ENCODE measurements at places on chromosomes 7 and 10.

DNA sequence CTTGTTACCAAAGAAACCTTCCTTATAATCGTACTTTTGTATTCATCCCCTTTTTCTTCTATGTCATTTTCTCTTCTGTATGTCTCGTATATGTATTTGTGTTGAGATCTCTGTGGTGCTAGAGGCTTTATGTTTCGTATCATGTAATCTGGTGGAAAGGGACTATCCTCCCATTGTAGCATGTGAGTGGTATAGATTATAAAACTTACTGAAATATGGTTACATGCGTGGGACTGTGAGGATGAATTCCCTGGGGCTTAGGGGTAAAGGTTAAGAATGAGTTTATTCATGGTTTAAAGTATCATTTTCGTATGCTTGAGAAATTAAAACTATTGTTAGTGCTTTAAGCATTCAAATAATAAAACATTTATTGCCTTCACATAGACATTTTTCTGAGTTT lies 141.9 kb downstream of the ANKRD7 start:
- DNase-seq, result no peak

DNA sequence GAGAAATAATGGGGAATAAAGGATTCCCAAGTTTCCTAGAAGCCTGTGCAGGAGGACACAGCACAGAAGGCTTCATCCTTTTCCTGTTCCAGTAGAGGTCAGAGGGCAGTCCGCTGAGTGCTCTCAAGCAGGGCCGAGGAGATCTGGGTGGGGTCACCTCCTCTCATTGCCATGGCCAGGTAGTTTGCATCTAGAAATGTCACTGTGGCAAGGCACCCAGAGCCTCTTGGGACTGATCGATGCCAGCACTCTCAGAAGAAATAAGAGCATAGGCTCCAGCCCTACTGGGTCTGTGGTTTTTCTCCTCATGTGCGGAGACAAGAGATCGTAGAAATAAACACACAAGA lies 7.9 kb downstream of the NUB1 start:
- DNase-seq, result no peak

- DNase-seq, result no peak
Observed at GRCh38 chr7:147519062-147519461, 1071.5 kb upstream of the C7orf33 start.

DNA sequence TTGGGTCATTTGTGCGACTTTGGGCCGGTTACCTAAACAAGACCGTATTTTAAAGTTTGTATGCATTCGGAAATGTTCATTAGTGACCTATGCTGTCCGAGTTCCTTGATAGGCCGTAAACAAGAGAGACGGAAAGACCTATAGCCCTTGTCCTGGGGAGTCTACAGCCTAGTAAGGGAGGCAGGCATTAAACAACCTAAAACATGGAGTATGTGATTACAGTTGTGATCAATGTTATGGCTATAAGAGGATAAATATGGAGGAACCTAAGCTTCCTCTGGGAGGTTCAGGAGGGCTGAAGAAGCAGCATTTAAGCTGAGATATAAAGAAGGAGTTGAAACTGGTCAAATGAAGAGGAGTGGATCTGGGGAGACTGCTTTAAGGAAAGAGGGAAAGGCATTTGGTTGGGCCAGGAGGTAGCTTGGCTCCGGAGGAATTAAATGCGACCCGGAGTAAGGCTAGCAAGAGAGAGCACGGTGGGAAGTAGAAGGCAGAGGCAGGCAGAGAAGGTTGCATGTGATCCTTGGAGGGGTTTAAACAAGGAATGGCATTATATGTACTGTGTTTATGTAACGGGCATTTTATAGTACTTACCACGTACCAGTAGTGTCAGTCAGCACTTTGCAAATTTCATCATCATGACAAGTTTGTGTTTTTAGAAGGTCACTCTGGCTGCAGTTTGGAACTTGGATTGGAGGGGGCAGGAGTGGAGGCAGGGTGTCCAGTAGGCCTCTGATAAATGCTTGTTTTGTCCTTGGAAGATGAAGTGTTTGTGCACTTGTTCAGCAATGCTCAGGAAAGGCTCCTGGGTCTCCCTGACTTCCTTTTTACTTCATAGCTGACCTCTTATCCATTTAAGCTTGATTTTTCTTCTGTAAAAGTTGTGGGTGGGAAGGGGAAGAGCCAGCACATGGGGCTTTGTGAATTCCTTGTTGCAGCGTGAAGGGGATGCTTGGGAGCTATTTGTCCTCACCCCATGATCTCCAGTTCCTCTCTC lies 1.0 kb upstream of the AVPI1 start:
- DNase-seq, result no peak

GRCh38 chr7:1368682-1369571 lies 90.3 kb downstream of the MICALL2 start:
- DNase-seq, result peak; percentile 78

DNA sequence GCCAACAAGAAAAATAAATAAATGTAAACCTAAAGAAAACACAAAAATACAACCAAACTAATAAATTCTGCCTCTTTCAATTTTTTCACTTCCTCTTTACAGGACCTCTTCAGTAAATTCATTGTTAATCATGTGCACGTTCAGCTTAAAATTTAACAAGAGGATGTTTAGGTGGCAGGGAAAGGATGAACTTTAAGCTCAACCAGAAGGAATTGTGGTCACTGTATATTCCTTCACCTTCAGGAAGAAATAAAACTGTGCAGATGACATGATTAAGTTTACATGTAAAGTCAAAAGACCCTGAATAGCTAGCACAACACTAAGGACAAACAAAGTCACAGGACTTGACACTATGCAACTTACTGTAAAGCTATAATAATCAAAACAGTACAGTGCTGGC lies 33.0 kb downstream of the KIF5B start:
- no peak for DNase-seq

DNA sequence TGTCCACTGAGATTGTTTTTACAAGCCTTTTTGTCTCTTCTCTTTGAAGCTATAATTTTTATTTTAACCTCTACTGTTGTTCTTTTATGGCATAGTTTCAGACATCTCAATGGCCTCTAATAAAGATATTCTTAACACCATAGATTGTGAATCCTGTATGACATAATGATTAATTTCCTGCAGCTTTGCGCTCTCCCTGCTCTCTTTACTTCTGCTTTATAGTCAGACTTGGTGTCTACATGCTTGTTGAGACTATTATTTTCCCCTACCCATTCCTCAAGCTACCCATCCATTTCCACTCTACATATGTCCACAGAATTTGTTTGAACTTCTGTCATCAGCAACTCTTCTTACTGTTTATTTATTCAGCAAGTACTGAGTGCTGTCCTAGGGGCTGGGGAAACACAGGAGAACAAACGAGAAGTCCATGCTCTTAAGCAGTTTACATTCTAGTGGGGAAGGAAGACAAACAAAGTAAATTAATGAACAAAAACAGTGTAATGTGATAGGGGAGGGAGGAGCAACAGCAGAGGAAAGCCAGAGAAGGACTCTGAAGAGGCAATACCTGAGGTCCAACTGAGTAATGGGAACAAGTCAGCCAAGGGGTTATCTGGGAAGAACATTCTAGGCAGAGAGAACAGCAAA lies 110.1 kb downstream of the CDK14 start:
- no peak for DNase-seq
